Neuronal stem cell (in vitro differentiated cells): ENCODE measurements at places on chromosomes 5 and 9.

DNA sequence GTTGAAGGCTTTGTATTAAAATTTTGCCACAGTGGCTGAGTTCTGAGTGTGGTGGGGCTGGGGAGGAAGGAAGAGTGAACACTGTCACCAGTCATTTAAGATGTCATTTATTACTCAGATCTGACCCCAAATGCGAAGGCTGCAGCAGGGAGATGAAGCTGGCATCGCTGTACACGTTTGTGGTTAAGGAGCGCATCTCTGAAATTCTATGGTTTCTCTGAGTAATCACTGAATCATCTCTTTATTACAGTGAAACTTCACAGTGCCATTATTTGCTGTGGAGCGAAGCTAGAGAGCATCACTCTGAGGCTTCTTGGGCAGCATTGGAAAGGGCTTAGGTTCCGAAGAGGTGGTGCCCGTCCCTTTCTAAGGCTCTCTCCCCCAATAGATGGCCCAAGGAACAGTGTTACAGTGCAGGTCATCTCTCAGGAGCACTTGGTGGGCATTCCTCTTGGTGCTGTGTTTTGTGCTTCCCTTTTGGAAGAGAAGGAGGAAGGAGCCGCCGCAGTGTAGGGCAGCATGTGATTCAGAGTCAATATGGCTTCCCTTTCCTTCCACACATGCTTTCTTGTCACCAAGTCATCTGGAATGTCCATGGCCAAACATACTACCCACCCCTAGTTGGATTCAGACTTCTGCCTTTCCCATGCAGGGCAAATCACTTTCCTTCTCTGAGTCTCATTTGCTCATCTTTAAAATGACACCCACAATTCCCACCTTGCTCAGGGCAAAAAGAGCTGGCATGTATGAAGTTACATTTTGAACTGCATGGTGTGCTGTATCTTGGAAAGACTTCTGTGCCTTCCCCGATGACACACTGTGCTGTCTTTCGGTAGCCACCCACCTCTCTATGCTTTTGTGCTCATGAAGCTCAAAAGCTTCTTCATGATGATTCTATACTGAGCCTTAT lies 9.3 kb upstream of the TEX48 start:
- no peaks in the 10 kb centered on the region for H3K27me3 ChIP-seq
- no peaks in the 10 kb centered on the region for H3K36me3 ChIP-seq
- no peak for DNase-seq
- H3K4me1 ChIP-seq: peaks cover 2% of the 10 kb centered on the region
- H3K4me3 ChIP-seq: no peak overlapping the region

DNA sequence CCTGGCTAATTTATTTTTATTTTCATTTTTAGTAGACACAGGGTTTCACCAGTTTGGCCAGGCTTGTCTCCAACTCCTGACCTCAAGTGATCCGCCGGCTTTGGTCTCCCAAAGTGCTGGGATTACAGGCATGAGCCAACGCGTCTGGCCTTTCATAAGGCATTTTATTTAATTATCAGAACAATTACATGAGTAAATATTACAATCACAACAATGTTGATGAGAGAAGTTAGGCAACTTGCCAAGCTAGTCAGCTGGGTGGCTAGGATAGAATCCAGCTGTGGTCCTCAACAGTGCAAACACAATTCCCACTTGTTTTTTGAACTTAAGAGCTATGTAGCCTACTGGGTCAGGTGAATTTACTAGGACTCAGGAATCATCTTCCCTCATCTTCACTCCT lies 22.0 kb downstream of the C9orf57 start:
- H3K36me3 ChIP-seq: no peaks in the 10 kb centered on the region
- no peaks in the 10 kb centered on the region for H3K4me1 ChIP-seq
- H3K27ac ChIP-seq: no peak overlapping the region
- no peaks in the 10 kb centered on the region for H3K27me3 ChIP-seq

DNA sequence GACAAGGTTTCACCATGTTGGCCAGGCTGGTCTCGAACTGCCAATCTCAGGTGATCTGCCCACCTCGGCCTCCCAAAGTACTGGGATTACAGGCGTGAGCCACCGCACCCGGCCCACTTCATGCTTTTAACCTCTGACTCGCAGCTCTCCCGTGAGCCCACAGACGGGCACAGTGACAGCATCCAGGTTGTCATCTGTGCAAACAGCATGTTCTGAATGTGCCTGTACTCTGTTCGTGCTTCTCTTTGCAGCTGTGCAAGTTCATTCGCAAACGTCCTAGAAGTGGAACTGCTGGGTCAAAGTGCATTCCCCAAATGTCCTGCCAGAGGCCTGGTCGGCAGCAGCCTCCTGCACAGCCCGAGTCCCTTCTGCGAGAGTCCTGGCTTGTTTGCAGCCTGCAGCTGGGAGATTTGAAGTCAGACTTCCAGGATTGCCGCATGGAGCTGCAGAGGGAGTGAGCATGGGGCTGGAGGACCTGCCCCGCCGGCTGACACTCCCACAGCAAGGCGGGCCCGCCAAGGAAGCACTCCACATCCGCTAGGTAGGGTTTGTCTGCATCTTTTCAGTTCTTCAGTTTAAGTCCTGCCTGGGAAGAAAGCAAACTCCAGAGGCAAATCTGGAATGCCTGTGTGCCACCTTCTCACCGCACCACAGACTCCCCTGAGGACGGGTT lies 3.4 kb downstream of the BRD3OS start:
- peaks cover 35% of the 10 kb centered on the region for H3K36me3 ChIP-seq
- H3K4me3 ChIP-seq: no peak overlapping the region
- H3K27me3 ChIP-seq: no peaks in the 10 kb centered on the region
- H3K27ac ChIP-seq: no peak overlapping the region

GRCh38 chr5:67960939-67961338 lies 254.6 kb upstream of the PIK3R1 start:
- DNase-seq: no peak
- no peak overlapping the region for H3K27ac ChIP-seq
- H3K27me3 ChIP-seq: no peaks in the 10 kb centered on the region
- peaks cover 12% of the 10 kb centered on the region for H3K4me1 ChIP-seq

DNA sequence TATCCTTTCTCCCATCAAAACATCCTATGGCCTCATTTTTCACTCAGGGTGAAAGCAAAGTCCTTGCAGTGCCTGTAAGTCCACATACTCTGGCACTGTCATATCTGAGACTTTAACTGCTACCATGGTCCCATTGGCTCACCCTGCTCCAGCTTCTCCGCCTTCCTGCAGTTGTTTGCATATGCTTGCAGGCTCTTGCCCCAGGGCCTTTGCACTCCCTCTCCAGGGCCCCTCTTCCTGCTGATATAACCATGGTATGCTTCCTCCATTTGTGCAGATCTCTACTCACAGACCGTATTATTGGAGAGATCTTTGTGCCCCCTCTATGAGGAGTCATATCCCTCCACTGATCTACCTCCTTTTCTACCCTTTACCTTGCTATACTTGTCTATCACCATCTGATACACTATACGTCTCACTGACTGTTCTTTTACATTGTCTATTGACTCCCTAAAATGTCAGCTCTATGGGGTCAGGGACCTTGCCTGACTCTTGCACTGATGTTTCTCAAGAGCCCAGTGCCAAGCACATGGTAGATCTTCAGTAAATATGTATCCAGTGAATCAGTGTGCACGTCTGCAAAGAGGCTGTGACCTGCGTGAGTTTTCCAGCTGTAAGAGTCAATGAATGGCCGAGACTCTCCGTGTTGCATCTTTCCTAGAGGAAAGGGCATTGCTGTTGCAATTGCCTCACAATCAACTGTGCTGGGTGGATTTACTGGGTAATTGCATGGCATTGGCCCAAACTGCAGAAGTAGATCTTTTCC lies 81.7 kb upstream of the CPEB4 start:
- no peak overlapping the region for H3K27ac ChIP-seq
- H3K4me3 ChIP-seq: no peak overlapping the region
- H3K27me3 ChIP-seq: no peaks in the 10 kb centered on the region
- H3K4me1 ChIP-seq: no peaks in the 10 kb centered on the region
- DNase-seq: no peak

GRCh38 chr5:122755783-122756182 lies 19.1 kb upstream of the SNX2 start:
- H3K4me3 ChIP-seq: no peak overlapping the region
- no peaks in the 10 kb centered on the region for H3K27me3 ChIP-seq
- no peaks in the 10 kb centered on the region for H3K36me3 ChIP-seq
- H3K27ac ChIP-seq: no peak overlapping the region

- no peaks in the 10 kb centered on the region for H3K27me3 ChIP-seq
- H3K4me3 ChIP-seq: no peak overlapping the region
- DNase-seq: no peak
Measured at GRCh38 chr5:131296213-131296672, 32.4 kb downstream of the CDC42SE2 start.

GRCh38 chr5:172303162-172303561 lies 19.6 kb upstream of the UBTD2 start:
- H3K4me1 ChIP-seq: peaks cover 3% of the 10 kb centered on the region
- no peaks in the 10 kb centered on the region for H3K27me3 ChIP-seq
- no peak overlapping the region for H3K4me3 ChIP-seq
- DNase-seq: no peak
- no peaks in the 10 kb centered on the region for H3K36me3 ChIP-seq
- H3K27ac ChIP-seq: no peak overlapping the region

- H3K27me3 ChIP-seq: no peaks in the 10 kb centered on the region
- DNase-seq: no peak
- no peaks in the 10 kb centered on the region for H3K36me3 ChIP-seq
- no peak overlapping the region for H3K27ac ChIP-seq
- H3K4me1 ChIP-seq: no peaks in the 10 kb centered on the region
Measured at GRCh38 chr5:92353107-92354030, 970.3 kb upstream of the ARRDC3 start.

- H3K27ac ChIP-seq: no peak overlapping the region
- no peak overlapping the region for H3K4me3 ChIP-seq
- no peak for DNase-seq
- H3K27me3 ChIP-seq: no peaks in the 10 kb centered on the region
Measured at GRCh38 chr5:149833116-149833827, 103.2 kb downstream of the PPARGC1B start.

GRCh38 chr9:110919609-110920008 lies 118.7 kb downstream of the LPAR1 start:
- H3K27me3 ChIP-seq: no peaks in the 10 kb centered on the region
- no peaks in the 10 kb centered on the region for H3K4me1 ChIP-seq
- no peak for DNase-seq
- H3K27ac ChIP-seq: no peak overlapping the region
- no peak overlapping the region for H3K4me3 ChIP-seq

GRCh38 chr9:16090907-16091629 lies 538.2 kb downstream of the CCDC171 start:
- no peaks in the 10 kb centered on the region for H3K36me3 ChIP-seq
- H3K4me3 ChIP-seq: no peak overlapping the region
- no peaks in the 10 kb centered on the region for H3K27me3 ChIP-seq
- DNase-seq: no peak
- no peak overlapping the region for H3K27ac ChIP-seq
- H3K4me1 ChIP-seq: no peaks in the 10 kb centered on the region

GRCh38 chr9:79776581-79776980 lies 204.8 kb downstream of the TLE4 start:
- DNase-seq: no peak
- H3K36me3 ChIP-seq: no peaks in the 10 kb centered on the region
- no peak overlapping the region for H3K27ac ChIP-seq

DNA sequence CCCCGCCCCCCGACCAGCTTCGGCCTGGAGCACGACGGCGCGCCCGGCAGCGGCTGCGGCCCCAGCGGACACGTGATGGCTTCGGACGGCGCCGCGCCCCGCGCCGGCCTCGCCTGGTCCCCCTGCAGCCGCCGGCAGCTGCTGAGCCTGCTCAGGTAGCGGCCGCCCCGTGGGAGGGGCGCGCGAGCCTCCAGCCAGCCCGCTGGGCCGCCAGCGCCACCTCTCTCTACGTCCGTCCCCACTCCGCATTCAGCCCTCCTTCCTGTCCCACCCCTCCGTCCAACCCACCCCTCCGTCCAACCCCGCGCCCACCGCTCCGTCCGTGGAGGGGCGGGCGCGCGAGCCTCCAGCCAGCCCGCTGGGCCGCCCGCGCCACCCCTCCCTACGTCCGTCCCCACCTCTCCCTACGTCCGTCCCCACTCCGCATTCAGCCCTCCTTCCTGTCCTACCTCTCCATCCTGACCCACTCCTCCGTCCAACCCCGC lies 6.5 kb downstream of the ADAMTS13 start:
- H3K27ac ChIP-seq: no peak overlapping the region
- H3K4me1 ChIP-seq: no peaks in the 10 kb centered on the region
- H3K27me3 ChIP-seq: peaks cover 19% of the 10 kb centered on the region
- peak; percentile 48 for DNase-seq

GRCh38 chr9:107386396-107386795 lies 103.2 kb downstream of the KLF4 start:
- no peak for DNase-seq
- no peaks in the 10 kb centered on the region for H3K27me3 ChIP-seq
- no peaks in the 10 kb centered on the region for H3K4me1 ChIP-seq
- H3K4me3 ChIP-seq: no peak overlapping the region
- no peaks in the 10 kb centered on the region for H3K36me3 ChIP-seq
- H3K27ac ChIP-seq: no peak overlapping the region

- no peak overlapping the region for H3K27ac ChIP-seq
- no peak for DNase-seq
- H3K4me1 ChIP-seq: no peaks in the 10 kb centered on the region
- no peaks in the 10 kb centered on the region for H3K27me3 ChIP-seq
- no peaks in the 10 kb centered on the region for H3K36me3 ChIP-seq
Measured at GRCh38 chr5:117191251-117191650, 616.6 kb upstream of the SEMA6A start.

DNA sequence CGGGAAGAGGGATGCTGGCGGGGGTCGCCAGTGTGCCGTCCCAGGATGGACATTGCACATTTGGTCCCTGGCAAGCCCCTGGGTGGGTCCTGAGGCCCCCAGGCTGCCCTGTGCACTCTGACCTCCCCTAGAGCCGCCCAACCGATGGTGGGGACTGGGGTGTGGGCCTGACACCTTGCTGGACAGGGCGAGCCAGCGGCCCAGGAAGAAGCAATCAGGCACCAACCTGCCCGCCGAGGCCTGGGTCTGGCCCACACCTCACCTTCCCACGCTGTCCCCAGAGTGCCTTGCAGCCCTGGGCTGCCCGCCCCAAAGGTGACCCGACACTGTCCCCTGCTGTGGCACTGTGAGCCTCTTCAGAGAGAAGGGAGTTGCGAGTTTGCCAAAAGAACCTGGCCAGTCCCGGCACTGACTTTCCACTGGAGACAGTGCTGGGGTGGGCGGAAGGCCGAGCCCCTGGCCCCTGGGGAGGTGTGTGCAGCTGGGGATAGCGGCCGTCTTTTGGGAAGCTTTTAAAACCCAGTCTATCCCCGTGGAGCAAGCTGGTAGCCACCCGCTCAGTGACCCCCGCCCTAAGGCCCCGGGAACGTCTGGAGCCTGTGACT lies 12.0 kb upstream of the NRARP start:
- no peaks in the 10 kb centered on the region for H3K36me3 ChIP-seq
- no peaks in the 10 kb centered on the region for H3K27me3 ChIP-seq
- no peak overlapping the region for H3K27ac ChIP-seq
- no peak overlapping the region for H3K4me3 ChIP-seq
- peaks cover 38% of the 10 kb centered on the region for H3K4me1 ChIP-seq

GRCh38 chr5:123500471-123500870 lies 11.5 kb upstream of the CSNK1G3 start:
- no peaks in the 10 kb centered on the region for H3K36me3 ChIP-seq
- no peak overlapping the region for H3K4me3 ChIP-seq
- no peaks in the 10 kb centered on the region for H3K27me3 ChIP-seq
- DNase-seq: no peak
- H3K4me1 ChIP-seq: no peaks in the 10 kb centered on the region

GRCh38 chr5:34001241-34001841 lies 6.5 kb downstream of the AMACR start:
- peaks cover 22% of the 10 kb centered on the region for H3K4me1 ChIP-seq
- H3K4me3 ChIP-seq: no peak overlapping the region
- no peak overlapping the region for H3K27ac ChIP-seq
- H3K36me3 ChIP-seq: peaks cover 49% of the 10 kb centered on the region
